A549 treated with GW870086 at 1 μM for 4 hours (cell line): ENCODE measurements at places on chromosomes 11 and 22. TPM values are rescaled to one million over a fixed set of nuclear protein-coding genes. Genes with fewer than 3 reads are reported as not detected.

The FLRT1 gene
- total RNA-seq = 0.03 to 0.09 TPM (median 0.05 TPM) in 4 of 5 replicates, not detected in the other

The ALDH3B2 gene
- not detected in 5 replicates for total RNA-seq

The PGGHG gene
- total RNA-seq = 6.1 to 12.3 TPM (median 11.0 TPM) in 5 replicates

The TECTA gene
- 0.02 to 0.13 TPM (median 0.06 TPM) in 5 replicates for total RNA-seq
